Dorsolateral prefrontal cortex (tissue), 122 donors: ENCODE measurements at places on chromosomes 1 and 21.

- no peak for DNase-seq
Observed at GRCh38 chr1:223490256-223490655, 97.0 kb downstream of the CCDC185 start.

DNA sequence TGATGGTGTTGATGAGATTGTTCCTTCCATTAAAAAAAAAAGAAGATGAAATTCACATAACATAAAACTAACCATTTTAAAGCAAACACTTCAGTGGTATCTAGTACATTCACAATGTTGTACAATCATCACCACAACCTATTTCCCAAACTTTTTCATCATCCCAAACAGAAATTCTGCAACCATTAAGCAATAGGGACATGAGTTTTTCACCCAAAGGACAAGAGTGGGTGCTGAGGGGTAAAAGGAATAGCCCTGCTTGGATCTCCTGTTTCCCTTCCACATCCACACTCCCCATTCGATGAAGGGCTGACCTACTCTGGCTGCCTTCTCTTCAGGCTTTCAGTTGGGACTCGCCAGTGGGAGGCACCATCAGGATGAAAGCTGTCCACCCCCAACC, 59.3 kb downstream of the SLC9A1 start:
- DNase-seq, result no peak

- DNase-seq, result peak; percentile 95
Observed at GRCh38 chr1:201495551-201496295, 11.2 kb downstream of the CSRP1 start.

- DNase-seq, result no peak
Observed at GRCh38 chr1:116764466-116764898, 10.3 kb downstream of the CD2 start.

GRCh38 chr1:215617979-215618378, 50.9 kb downstream of the KCTD3 start:
- DNase-seq, result no peak

DNA sequence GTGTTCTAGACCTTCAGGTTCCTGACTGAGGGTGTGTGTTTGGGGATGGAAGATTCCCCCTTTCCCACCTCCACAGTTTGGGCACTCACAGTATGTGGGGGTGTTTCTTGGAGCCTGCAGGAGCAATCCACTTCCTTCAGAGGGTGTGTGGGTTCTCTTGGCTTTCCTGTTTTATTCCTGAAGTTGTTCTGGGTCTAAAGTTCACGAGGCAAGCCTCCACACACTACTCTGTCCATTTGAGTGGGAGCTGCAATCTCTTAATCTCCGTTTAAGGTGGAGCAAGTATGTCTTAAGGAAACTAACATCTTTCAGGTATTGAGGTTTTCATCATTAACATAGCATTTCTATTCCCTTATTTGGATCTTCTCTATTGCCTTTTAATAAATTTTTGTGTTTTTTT, 141.8 kb downstream of the TENT5C start:
- no peak for DNase-seq
